ENCODE measurements at places on chromosomes 6 and 20.

DNA sequence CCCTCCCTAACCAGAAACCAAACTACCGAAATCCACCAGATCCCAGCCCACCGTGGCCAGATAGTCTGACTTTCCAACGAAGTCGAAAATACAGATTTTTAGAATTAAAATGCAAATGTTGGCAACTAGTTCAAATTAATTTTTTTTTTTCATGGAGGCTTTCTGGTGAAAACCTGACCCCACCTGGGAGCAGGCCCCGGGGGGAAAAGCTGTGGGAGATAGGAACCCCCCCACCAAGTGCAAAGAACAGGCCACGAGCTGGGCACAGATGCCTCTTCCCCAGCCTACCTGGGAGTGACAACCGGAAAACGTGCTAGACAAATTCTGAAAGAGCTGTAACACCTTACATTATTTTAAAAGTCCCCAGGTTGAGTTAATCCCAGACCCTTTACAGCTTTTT, 333.8 kb downstream of the PREX1 start:
- no peak for DNase-seq

GRCh38 chr6:138690975-138691594, 82.5 kb upstream of the CCDC28A start:
- no peak for DNase-seq

GRCh38 chr20:42686057-42686456, 503.6 kb downstream of the PTPRT start:
- no peak for DNase-seq

DNA sequence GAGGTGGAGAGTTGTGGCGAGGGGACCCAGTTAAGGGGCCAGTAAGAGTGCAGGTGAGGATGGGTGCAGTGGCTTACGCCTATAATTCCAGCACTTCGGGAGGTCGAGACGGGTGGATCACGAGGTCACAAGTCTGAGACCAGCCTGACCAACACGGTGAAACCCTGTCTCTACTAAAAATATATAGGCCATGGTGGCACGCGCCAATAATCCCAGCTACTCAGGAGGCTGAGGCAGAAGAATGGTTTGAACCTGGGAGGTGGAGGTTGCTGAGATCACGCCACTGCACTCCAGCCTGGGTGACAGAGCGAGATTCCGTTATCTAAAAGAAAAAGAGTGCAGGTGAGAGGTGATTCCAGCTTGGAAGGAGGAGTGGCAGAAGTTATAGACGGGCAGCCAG, 28.0 kb downstream of the PPP1R3G start:
- DNase-seq, result no peak

- no peak for DNase-seq
Observed at GRCh38 chr20:62808211-62808865, 3.7 kb downstream of the OGFR start.

DNA sequence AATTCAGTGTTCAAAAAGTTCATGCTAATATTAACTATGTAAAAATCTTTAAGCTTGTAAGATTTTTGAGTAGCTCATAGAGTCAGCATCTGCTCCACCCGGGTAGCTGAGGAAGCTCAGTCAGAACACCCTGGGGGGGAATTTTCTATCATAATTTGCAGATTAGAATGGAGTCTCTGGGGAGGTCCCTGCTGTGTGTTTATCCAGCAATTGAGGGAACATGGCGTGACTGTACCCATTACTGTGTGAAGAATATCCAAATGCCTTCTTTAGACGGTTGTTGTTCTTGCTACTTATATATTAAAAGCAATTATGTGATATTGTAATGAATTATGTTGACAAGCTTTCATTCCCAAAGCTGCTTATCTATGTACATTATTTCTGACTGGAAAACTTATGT, 64.8 kb downstream of the AIG1 start:
- no peak for DNase-seq

DNA sequence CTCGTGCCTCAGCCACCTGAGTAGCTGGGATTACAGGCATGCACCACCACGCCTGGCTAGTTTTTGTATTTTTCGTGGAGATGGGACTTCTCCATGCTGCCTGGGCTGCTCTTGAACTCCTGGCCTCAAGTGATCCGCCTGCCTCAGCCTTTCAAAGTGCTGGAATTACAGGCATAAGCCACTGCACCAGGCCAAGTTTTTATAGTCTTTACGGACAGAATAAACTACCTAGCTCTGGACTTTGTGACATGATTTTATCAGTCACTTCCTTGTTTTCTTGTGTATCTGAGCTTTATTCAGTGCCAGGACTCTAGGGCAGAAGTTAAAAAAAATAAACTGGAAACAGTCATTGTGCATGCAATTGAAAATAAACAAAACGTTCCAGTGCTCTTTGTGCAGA, 46.7 kb upstream of the RALGAPA2 start:
- peak; percentile 64 for DNase-seq

- no peak for DNase-seq
Observed at GRCh38 chr20:50306478-50307423, 116.1 kb downstream of the CEBPB start.

GRCh38 chr20:3842348-3842930, 4.2 kb upstream of the MAVS start:
- DNase-seq, result no peak

GRCh38 chr6:5302995-5303622, 41.8 kb downstream of the FARS2 start:
- DNase-seq, result no peak

DNA sequence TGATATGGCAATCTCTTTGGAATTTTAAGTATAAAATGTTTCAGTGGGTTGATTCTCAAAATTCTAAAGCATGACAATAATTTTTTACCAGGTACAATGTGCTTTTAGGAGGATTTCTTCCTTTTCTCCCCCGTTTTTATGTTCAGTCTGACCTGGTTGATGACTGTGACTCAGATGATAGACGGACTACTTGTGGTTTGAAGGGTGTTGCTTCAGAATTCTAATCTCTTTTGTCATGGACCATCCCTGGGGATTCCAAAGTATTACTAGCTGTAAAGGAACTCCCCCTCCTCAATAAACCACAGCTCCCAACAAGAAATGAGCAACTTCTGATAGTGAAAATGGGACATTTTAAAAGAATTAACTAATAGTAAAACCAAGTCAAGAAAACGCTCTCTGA, 34.9 kb upstream of the TNFAIP3 start:
- no peak for DNase-seq
